Activated T-cell treated with anti-CD3 and anti-CD28 coated beads for 1 hour (primary cell): ENCODE measurements at places on chromosomes 3 and 15.

GRCh38 chr3:36833160-36833814 lies 68.9 kb upstream of the DCLK3 start:
- no peak for DNase-seq

DNA sequence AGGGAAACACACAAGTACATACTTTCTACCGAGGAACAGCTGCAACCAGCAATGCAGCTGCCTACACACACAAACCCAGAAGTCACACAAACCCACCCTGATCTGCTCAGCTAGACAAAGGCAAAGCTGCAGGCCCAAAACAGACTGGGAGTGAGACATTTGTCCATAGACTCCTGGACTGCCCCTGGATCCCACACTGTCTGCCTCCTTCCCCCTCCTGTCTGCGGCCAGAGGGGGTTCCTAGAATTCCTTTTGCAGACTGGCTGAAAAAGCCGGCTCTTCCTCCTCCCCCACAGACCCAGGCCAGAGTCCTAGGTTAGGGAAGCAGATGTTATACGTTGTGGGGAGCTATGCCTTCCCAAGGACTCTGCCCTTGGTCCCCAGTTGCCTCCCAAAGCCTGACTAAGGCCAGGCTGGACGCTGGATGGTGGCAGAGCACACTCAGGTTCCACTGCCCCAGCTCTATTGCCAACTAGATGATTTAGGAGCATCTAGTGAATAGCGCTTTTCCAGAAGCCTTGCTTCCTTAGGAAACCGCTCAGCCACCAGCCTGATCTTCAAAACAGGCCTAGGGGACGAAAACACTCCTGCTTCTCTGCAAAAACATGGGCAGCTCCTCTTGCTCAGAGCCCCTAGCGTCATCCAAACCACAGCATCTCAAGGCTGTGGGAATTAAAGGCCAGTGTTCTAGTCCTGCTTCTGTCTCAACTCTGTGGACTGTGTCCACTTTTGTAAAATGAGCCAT lies 37.4 kb upstream of the CILP start:
- DNase-seq, result no peak

DNA sequence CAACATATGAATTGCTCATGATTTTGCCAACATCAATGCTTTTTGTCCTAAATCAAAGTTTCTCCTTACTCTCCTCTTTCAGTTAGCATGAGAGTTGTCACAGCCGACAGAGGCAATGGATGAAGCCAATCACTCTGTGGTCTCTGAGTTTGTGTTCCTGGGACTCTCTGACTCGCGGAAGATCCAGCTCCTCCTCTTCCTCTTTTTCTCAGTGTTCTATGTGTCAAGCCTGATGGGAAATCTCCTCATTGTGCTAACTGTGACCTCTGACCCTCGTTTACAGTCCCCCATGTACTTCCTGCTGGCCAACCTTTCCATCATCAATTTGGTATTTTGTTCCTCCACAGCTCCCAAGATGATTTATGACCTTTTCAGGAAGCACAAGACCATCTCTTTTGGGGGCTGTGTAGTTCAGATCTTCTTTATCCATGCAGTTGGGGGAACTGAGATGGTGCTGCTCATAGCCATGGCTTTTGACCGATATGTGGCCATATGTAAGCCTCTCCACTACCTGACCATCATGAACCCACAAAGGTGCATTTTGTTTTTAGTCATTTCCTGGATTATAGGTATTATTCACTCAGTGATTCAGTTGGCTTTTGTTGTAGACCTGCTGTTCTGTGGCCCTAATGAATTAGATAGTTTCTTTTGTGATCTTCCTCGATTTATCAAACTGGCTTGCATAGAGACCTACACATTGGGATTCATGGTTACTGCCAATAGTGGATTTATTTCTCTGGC lies 2.5 kb downstream of the OR4F6 start:
- no peak for DNase-seq

- no peak for DNase-seq
These were observed 133.1 kb upstream of the CPNE4 start for GRCh38 chr3:132167870-132168269.

GRCh38 chr3:171380711-171381425 lies 79.3 kb downstream of the TNIK start:
- DNase-seq, result no peak

- no peak for DNase-seq
These were observed 432.2 kb downstream of the SOX2 start for GRCh38 chr3:182143903-182144302.
